GM18507 (cell line): ENCODE measurements at places on chromosomes 4 and X.

DNA sequence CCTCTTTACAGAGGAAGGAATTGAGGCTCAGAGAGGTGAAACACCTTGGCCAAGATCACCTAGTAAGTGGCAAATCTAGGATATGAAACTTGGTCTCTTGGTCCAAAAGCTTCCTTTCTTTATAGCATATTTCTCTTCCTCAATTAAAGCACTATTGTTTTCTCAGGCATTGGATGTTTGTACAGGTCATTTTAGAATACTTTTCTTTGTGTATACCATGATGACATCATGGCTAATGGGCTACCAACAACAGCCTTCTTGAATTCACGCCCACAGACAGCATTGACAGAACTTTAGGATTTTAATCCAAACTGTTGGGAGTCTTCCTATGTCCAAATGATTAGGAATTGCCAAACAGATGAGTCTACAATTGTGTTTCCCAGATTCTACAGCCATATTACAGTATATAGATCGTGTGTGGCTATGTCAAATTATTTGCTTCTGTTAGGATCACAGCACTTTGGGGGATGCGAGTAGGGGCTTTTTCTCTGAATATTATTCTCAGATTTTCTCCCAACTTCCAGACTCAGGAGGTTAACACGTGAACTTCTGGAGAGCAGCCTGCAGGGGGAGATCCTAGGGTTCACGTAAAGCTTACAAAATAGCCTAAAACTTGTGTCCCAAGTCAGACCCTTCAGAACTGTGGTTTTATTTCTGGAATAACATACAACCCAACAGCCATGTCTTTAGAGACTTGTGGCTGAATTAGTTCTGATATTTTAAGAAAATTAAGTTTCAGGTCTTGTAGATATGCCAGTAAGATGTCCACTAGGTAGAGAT, 191.8 kb downstream of the SHROOM3 start:
- DNase-seq = no peak

- no peak for DNase-seq
Measured at GRCh38 chr4:180598281-180598680, 1644.9 kb upstream of the TENM3 start.

- DNase-seq = no peak
Measured at GRCh38 chr4:125796138-125796537, 481.4 kb downstream of the FAT4 start.

DNA sequence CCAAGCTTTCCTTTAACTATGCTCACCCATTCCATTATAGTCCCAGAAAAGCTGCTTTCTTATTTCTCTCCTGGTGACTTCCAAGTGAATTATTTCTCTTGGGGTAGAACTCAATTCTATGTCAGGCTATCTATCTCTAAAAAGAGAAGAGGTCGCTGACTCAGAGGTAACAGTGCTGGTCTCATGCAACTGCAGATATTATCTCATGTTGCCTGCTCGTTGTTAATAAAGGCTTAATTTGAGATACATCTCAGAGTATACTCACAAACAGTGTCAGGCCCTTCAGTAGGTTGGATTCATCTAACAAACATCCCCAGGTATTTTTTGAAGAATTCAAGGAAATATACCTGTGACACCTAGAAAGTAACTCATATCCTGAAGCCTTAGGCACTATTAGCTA, 2.7 kb downstream of the TMEM154 start:
- no peak for DNase-seq

DNA sequence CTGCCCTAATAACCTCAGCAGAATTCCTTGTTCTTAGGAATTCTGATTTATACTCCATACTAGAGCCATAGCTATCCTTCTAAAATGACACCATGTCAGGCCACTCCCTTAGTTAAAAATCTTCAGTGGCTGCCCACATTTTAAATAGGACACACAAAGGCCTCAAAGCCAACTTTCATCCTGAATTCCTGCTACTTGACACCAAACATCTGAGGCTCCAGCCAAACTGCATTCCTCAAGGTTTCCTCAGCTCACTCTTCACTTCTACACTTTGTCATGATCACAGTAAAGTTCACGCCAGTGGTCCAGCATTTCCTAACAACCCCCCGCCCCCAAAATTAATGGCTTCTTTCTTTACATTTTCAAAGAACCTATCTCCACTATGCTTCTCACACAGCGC, 124.3 kb downstream of the ADGRA3 start:
- no peak for DNase-seq

DNA sequence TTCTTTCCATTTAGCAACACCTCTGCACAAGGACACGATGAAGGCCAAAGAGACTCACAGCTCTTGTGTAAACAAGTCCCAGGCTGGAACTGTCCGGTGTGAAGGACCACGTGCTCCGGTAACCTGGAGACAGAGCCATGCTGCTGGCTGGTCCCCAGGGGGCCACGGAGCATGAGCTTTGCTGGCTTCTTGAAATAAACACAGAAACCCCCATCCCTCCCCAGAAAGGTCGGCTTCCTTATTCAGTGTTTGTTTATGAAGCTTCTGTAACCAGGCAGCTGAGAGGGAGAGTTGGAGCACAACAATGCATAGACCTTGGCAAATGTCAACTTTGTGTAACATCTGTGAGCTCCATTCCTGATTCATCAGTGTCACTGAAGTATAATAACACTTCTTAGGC, 109.4 kb downstream of the GPR143 start:
- no peak for DNase-seq

DNA sequence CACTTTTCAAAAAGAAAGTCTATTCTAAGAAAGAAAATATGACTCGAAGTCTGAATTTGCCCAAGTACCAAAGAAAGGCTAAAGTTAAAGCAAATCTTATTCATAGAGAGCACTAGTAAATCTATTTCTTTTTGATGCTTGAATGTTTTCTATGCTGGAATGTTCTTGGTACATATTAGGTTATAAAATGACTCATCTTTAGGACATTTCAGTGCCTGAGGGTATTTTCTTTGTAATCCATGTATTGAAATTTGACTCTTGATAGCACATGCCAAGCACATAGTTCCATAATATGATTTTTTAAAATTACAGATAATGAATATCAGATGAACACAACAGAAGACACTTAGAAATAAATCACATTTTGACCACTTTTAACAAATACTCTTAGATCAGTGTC, 232.8 kb downstream of the TRIML1 start:
- no peak for DNase-seq

GRCh38 chr4:158481811-158482210, 39.9 kb upstream of the RXFP1 start:
- no peak for DNase-seq

DNA sequence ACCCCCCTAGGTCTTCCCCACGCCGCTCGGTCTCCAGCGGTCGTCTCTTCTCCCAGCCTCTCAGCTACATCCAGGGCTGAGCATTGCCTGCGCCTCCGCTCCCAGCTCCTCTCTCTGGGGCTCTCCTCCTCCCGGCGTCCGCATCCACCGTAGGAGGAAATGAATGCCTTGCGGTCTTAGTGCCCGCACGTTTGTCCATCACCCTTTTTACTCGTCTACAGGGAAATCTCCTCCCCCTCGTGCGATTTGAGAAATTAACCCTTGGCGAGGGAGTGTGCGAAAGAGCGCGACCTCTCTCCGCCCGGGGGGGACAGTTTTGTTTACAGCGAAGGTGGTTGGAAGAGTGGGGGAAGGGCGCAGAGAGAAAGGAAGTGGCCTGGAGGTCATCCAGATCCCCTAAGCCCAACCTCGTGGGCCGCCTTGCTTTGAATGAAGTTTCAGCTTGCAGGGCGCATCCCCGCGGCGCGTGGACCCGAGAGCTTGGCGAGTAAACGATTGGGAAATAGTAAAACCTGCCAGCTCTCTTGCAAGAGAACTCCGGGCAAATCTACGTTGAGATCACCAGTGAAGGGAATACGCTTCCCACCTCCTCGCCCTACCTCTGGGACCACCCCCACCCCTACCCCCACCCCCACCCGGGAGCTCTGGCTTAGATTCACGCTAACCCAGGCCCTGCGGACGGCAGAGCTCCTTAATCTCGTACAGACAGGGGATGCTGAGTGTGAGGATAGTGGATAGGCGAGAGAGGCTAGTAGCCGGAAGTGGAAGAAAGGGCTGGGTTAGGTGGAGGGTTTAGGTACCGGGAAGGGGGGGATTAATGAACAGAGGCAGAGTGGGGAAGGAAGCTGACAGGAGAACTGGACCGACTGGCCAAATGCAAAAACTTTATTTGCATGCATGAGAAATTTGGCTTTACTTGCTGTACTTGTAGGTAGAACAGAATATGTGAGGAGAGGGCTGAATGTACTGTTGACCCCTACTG, at the start of gene ELOVL6:
Gene ELOVL6, minus strand, starts transcription at position 181 of the 982 bp plus-strand sequence. CDS start 280 bp downstream, outside the sequence.
- no peak for DNase-seq

- DNase-seq = no peak
Measured at GRCh38 chr4:123587983-123588494, 191.4 kb downstream of the SPRY1 start.

DNA sequence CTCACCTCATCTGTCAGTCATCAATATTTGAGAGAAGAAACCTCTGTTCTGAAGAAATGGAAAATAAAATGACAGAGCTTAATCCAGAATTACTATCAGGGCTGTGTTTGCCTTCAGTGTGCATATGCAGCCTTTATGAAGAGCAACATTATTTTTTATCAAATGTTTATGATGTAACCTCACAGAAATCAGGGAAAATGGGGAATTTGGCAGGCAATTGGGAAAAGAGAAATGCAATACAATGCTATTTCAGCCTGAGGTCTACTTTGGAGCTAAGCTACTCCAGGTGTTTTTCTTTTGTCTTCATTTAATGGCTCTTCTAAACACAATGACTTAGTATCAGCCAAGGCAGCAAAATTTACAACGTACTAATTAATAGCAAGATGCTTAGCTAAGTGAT, 241.1 kb upstream of the TET2 start:
- no peak for DNase-seq

GRCh38 chr4:10153161-10153560, 36.6 kb upstream of the WDR1 start:
- DNase-seq = no peak

DNA sequence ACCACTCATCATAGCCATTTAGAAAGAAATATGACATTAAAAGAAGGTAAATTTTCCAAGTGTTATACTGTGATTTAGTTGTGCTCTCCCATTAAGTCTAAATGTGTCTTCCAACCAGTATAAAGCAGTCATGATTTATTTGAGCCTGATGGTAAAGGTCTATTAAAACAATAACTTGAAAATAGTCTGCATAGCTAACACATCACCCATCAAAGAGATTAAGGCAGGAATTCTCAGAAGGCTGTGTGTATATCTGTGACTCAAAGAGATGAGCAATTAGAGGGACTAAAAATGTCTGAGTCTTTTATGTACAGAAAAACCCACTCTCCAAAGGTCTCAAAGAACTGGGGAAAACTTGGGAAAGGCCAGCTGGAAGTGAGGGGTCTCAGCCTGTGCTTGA, 70.3 kb upstream of the IQCM start:
- DNase-seq = no peak

DNA sequence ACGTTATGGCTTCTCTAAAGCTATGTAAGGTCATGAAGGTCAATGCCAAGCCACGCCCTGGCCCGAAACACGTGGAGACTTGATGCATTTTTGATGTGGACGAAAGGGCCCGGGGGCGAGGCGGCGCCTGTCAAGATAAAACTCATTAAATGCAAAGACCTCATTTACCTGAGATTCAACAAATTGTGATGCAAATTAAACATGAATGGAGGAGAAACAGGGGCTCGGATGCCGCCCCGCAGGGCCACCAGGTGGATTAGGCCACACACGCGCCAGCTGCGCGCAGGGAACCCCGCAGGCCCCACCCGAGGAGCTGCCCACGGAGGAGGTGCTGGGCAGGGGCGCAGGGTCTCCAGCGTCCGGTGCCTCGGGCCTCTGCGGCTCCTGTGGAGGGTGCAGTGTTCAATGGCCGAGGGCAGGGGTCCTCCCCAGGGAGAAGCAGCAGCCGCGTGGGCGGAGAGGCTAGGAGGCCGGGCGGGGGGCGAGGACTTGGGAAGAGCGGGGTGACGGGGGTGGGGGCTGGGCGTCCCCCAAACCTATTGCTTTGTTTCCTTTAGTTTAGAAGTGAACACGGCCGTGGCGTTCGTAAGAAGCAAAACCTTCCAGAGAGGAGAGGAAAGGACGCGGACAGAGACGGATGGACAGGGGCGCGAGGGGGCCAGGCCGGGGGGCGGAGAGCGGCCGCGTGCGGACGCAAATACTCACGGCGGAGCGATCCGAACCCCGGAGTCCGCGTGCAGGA, 40.4 kb downstream of the CPLX1 start:
- no peak for DNase-seq

DNA sequence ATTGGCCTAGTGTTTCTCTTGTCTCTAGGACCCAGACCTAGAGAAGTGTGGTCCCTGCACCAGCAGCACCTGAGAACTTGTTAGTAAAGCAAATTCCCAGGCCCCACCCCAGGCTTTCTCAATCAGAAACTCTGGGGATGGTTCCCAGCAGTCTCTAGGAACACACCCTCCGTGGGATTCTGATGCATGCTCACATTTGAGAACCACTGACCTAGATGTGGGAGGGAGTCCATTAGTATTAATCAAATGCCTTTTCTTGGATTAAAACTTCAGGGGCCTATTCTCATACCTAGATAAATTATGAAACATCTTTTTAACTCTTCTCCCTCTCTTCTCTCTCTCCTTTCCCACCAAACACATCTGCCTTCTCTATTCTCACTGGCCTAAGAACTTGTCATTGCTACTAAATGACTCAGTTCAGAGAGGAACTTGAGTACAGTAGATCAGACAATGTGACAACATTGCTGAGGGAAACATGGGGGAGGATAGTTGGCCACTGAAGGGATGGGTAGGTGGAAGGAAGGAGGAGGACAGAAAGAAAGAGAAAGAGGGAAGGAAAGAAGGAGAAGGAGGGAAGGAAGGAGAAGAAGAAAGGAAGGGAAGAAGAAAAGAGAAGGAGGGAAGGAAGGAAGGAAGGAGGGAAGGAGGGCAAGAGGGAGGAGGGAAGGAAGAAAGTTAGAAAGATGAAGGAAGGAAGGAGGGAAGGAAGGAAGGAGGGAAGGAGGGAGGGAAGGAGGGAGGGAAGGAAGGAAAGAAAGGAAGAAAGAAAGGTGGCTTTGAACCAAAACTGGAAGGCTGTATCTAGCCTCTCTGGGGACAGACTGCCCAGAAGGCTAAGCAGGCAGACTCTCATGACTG, 132.7 kb upstream of the MAP3K15 start:
- DNase-seq = no peak

- no peak for DNase-seq
Measured at GRCh38 chr4:158571736-158572135, 50.1 kb downstream of the RXFP1 start.

- no peak for DNase-seq
Measured at GRCh38 chr4:38715050-38715449, 51.1 kb downstream of the KLF3 start.

GRCh38 chrX:131477498-131477897, 66.4 kb upstream of the OR13H1 start:
- no peak for DNase-seq

DNA sequence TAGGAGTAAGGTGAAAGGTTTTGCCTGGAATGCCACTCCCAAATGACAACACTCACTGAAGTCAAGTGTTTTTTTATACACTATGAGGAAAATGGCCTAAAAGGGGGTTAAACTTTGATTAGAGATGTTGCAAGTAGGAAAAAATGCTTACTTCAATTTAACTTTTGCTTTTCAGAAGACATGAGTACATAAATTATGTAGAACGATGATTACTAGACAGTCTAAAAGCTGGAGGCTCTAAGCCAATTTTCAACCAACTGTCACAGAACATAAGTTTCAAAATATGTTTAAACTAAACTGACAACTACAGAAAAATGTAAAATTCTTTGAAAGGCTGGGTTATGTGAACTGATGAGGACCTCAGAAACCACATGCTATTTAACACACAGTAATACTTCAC, 83.4 kb downstream of the SHISA3 start:
- DNase-seq = no peak
